ENCODE measurements at places on chromosomes 6 and 20.

DNA sequence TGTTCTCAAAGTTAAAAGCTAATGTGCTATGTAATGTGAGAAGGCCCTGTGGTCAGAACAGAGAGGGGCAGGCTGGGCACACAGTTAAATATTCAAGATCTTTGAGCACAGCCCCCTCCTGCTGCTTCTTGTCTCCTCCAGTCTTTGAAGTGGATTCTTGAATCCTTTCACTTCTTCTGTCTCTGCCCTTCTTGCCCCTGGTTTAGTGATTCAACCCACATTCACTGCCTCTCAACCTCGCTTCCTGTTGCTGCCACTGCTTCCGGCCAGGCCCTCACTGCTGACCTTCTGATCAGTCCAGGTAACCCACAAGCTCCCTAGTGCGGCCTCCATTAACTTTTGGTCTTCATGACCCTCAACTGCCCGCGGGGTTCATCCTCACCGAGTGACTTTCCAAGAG, 417.3 kb upstream of the NOX3 start:
- no peak for DNase-seq

DNA sequence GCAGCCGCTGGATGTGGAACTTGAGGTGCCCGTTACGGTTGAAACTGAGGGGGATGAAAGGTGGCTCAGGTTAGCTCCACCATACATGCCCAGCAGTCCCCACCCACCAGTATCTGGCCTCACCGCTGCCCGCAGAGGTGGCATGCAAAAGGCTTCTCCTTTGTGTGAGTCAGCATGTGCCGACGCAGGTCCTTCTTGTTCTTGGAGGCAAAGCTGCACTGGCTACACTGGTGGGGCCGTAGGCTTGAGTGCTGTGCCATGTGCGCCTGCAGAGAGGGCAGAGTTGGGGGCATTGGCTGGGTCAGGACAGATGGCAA, 15.8 kb downstream of the PCIF1 start:
- no peak for DNase-seq

- DNase-seq: peak; percentile 57
These were observed 175.6 kb upstream of the PDE7B start for GRCh38 chr6:135675862-135676261.

GRCh38 chr6:119241111-119241465, 108.5 kb downstream of the MAN1A1 start:
- no peak for DNase-seq

GRCh38 chr6:164612751-164613150, 696.7 kb downstream of the C6orf118 start:
- no peak for DNase-seq

- no peak for DNase-seq
These were observed 32.7 kb upstream of the RNF8 start for GRCh38 chr6:37321101-37321500.

GRCh38 chr6:168919470-168920179, 334.0 kb downstream of the THBS2 start:
- no peak for DNase-seq

DNA sequence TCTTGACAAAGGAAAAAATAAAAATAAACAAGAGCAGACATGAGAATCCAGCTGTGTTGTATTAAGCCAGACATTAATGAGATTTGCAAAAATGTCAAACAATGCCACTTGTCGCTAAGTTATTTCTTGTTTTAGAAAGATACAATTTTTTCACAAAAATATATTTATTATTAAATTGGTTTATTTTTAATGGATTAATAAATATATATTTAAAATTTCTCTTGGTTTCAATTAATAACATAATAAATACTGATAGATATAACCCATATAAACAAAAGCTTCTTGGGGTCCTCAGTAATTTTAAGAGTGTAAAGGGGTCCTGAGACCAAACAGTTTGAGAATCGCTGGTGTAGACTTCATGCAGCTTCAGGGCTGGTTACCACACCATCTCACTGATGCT, 26.1 kb downstream of the TUBB2B start:
- DNase-seq: no peak

DNA sequence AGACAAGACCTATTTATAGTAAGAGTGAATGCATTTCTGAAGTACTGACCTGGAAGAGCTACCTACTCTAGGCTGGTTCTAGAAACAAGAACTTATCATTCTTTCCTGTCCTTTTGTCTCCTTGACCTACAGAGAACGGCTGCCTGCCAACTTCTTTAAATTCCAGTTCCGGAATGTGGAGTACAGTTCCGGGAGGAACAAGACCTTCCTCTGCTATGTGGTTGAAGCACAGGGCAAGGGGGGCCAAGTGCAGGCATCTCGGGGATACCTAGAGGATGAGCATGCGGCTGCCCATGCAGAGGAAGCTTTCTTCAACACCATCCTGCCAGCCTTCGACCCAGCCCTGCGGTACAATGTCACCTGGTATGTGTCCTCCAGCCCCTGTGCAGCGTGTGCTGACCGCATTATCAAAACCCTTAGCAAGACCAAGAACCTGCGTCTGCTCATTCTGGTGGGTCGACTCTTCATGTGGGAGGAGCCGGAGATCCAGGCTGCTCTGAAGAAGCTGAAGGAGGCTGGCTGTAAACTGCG, 8.3 kb downstream of the APOBEC2 start:
- DNase-seq: no peak

- no peak for DNase-seq
These were observed 84.0 kb downstream of the TASP1 start for GRCh38 chr20:13554706-13555105.

GRCh38 chr20:53736757-53737395, 143.2 kb upstream of the ZNF217 start:
- peak; percentile 68 for DNase-seq

DNA sequence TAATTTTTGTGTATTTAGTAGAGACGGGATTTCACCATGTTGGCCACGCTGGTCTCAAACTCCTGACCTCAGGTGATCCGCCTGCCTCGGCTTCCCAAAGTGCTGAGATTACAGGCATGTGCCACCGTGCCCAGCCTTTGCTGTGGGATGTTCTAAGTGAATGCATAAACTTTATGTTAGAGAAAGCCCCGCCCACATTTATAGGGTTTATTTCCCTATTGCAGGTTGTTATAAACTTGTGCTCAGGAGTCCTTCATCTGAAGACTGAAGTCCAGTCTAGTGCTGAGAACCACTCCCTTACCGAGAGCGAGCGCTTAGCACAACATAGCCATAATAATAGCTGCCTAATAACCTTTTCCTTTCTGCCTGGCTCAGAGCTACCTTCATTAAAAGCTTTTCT, 75.4 kb upstream of the ZNF217 start:
- DNase-seq: no peak

DNA sequence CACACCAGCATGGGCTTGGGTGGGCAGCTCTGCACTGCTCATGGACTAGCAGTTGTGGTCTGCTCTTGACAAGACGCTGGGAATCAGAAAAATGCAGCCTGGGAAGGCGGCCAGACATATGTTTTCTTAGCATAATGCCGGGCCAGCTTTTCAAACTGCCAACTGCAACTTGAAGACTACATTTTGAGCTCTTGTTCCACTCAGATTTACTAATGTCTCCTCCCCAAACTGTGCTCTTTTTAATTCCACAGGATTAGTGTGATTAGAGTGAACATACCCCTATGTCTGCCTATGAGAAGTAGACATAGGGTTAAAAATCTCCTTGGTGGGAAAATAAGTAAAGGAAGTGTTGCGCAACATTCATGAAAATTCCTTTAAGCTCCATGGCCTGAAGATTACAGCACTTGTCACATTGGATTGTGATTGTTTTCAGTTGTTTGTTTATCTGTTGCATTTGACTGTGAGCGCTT, 5.3 kb upstream of the FNDC1 start:
- DNase-seq: no peak

GRCh38 chr6:109314313-109314712, 68.0 kb downstream of the CD164 start:
- DNase-seq: no peak

GRCh38 chr6:158497620-158498019, 62.3 kb upstream of the TMEM181 start:
- DNase-seq: no peak

GRCh38 chr6:22899426-22899825, 330.1 kb downstream of the HDGFL1 start:
- DNase-seq: no peak

DNA sequence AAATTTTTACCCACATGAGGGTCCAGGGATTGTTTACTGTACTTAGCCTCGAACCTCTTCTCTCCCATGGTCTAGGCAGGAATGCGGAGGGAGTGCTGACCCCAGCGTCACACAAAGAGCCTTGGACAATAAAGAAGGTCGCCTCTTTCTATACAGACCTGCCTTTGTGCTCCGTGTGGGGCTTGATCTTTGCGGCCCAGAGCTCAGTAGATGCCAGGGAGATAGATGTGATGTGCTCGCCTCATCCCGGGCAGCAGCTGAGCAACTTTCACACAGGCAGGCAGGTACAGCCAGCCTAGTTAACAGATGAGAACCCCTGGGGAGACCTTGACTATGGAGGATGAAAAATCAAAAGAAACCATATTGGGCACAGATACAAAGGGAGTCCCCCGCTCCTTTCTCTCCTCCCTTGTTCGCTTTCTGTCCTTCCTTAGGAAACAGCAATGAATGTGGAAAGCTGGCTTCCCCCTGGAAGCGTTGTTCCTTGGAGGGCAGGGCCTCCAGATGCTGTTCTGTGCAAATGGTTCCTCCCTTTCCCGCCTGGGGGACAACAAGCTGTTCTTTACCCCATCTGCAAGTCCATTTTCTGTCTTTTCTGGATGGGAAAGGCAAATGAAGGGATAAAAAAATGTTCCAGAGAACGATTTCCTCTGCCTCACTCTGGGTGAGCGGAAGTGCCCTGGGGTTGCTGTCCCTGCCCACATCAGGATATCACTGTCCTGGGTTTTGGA, 128.3 kb downstream of the OLIG3 start:
- no peak for DNase-seq

- DNase-seq: no peak
These were observed 149.6 kb upstream of the KCNK16 start for GRCh38 chr6:39471954-39472659.

GRCh38 chr6:118705544-118706491, 54.4 kb upstream of the CEP85L start:
- peak; percentile 70 for DNase-seq

DNA sequence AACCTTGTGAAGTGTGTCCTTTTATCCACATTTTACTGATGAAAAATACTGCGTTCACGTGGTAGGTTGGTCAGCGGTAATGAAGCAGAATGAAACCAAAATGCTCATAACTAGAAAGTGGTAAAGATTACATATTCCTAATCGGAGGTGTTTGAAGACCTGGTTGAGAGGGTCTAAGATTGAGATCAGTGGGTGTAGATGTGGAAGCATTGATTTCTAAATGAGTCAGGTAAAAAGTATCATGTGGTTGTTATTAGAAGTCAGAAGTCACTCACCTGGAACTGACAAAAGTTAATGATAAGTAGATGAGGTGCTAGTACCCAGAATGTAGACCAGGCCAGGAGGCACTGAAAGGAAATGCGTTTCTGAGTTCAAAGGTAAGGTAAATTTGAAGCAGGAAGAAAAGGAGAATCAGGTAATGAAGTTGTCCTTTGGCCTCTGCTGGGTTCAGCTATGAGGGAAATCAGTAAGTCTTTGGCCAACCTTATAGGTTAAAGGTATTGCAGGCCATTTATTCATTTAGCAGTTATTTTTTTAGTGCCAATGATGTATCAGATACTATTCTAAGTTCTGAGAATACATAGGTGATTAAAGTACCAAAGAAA, 31.2 kb downstream of the FAM83B start:
- no peak for DNase-seq

GRCh38 chr20:20024942-20025341, 7.8 kb downstream of the NAA20 start:
- no peak for DNase-seq

DNA sequence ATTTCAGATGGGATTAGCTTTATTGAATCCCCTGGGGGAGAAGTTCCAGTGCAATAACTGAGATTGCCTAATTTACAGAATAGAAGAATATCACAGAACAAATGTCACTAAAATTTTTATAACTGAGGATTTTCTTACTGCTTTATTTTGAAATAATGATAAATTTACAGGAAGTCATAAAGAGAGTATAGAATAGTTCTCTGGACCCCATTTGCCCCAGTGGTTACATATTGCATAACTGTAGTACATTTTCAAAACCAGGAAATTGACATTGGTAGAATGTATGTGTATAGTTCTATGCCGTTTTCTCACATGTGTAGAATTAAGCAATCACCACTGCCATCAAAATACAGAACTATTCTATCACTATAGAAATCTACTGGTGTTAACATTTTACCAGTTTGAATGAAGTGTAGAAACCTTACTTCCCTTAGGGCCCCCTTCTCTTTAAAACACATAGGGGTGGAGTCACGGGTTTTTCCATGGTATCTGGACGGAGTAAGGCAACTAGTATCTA, 18.3 kb downstream of the KIF6 start:
- DNase-seq: peak; percentile 9

DNA sequence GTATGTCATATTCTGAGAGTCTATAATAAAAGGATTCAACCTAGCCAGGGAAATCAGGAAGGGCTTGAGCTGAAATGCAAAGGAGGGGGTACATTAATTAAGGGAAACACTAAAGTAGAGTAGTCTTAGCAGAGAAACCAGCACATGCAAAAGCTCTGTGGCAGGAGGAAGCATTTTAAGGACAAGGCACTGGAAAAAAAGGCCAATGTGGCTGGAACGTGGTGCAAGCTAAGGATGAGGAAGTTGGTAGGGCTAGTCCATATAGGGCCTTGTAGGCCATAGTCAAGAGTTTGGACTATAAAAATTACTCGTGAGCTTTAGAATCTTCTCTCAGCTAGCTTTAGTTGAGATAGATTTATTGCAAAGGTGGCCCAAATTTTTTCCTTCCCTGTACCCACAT, 75.2 kb upstream of the TOP1 start:
- DNase-seq: no peak

GRCh38 chr20:59945175-59945574, 5.0 kb downstream of the FAM217B start:
- DNase-seq: no peak

GRCh38 chr6:16921399-16922110, 160.3 kb upstream of the ATXN1 start:
- no peak for DNase-seq

DNA sequence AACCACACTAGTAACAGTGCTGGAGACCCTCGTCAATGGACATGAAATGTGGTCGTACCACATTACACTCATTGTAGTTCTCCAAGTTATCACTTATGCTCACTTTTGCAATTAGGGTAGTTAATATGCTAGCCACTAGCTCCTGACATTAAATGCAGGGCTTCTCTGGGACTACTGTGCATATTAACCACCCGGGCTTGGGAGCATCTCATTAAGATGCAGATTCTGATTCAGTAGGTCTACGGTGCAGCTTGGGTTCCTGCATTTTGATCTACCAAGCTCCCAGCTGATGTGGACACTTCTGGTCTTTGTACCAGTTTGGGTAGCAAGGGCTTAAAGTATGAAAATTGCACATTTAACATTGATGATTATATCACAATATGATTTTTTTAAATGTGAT, 98.0 kb downstream of the ZFP64 start:
- no peak for DNase-seq

DNA sequence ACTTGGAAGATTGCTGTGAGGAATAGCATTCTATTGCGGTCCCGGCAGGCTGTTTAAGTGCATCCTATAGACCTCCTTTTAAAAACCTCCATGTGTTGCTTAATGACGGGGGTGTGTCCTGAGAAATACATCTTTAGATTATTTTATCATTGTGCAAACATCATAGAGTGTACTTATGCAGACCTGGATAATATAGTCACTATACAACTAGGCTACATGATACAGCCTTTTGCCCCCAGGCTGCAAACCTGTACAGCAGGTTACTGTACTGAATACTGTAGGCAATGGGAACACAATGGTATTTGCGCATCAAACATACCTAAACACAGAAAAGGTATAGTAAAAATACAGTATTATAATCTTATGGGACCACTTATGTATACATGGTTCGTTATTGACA, 175.6 kb downstream of the RNF144B start:
- no peak for DNase-seq

GRCh38 chr20:58877976-58878360, 25.5 kb downstream of the GNAS start:
- DNase-seq: no peak

- no peak for DNase-seq
These were observed 54.3 kb upstream of the GPR31 start for GRCh38 chr6:167211881-167212712.
